Stimulated activated CD8-positive, alpha-beta memory T cell treated with anti-CD3 and anti-CD28 coated beads, Interleukin-15, amount 100 ng/mL, for 48 hours (primary cell): ENCODE measurements at places on chromosomes 12 and 14.
A peak's percentile ranks its signal among the peaks of the same experiment; 100 is the strongest.

- no peak for DNase-seq
These were observed 23.4 kb upstream of the GLIPR1 start for GRCh38 chr12:75457191-75457590.

GRCh38 chr12:19482551-19483109, 43.3 kb downstream of the AEBP2 start:
- peak; percentile 71 for DNase-seq

- no peak for DNase-seq
These were observed 90.4 kb upstream of the OTX2 start for GRCh38 chr14:56900726-56901125.

- DNase-seq, result no peak
These were observed 12.9 kb downstream of the PHLDA1 start for GRCh38 chr12:76018672-76019071.

DNA sequence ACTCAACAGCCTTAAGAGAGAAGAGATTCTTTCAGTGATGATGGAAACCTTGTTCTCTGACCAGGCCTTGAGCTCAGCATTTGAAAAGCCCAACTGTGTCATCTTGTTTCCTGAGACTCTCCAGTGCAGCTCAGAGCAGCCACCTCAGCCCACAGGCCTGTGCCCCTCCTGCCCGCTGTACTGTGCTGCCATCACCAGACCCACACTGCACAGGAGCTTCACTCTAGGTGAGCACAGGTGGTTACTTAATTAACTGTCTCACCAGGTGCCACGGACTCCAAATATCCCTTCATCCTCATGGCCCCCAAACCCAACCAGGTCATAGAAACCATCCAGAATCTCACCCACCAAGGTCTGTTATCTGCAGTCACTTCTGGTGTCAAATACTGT, 51.3 kb downstream of the JAG2 start:
- no peak for DNase-seq

- DNase-seq, result no peak
These were observed 67.8 kb downstream of the AKAP6 start for GRCh38 chr14:32396885-32397284.

DNA sequence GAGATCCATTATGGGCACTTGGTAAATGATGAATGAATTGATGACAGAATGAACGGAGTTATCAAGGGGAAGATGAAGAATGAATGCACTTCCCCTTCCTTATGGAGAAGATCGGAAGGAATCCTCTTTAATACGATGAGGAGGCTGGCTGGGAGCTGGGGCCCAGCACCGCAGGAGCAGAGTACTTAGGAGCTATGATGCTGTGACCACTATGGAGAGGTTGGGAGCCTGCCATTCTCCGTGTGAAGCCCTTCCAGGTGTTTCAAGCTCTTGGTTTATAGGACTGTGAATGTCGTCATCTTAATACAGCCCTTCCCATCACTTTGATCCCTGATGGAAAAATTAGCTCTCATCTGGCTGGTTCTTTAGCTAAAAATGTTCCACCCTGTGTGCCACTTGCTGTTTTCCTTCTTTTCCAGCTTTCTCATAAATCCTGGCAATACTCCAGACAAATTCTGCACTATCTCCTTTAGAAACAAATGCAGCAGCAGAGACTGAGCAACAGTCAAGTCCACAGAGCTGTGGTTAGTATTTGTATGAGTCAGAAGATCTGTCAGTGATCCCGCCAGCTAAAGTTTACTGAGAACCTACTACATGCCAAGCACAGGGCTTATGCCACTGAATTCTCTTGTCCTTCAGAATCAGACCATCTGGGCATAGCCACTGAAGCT, 263.1 kb upstream of the CRY1 start:
- DNase-seq, result no peak

GRCh38 chr12:103326190-103326589, 169.6 kb downstream of the C12orf42 start:
- DNase-seq, result no peak

DNA sequence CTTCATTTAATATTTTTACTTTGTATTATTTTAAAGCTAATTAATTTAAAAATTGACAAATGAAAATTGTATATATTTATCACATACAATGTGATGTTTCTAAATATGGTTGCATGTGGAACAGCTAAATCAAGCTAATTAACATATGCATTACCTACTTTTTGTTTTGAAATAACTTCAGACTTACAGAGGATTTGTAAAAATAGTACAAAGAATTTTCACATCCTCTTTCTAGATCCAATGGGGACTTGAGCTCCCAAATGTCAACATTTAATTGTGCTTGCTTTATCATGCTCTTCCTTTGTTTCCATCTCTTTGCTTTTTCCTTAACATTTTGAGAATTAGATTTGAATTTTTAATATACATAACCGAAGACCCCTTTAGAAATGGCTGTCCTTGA, 6.6 kb downstream of the DCD start:
- DNase-seq, result no peak

- no peak for DNase-seq
These were observed 62.9 kb upstream of the EEA1 start for GRCh38 chr12:92992041-92992440.

DNA sequence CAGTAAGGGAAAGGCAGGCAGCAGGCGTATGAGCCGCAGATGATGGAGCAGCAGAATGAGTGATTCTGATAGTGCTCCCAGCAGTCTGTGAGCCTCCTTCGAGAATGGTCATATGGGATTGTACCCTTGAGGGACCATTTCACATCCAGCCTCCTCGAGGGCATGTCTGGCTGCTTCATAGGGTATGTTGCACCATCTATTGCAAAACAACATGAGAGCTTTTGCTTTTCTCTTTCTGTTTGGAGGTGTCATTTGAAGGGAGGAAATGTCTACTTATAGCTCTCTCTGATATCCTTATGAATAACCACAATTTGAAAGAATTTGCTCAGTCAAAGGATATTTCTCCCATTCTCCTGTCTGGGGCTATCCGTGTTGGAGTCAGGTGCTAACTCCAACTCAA, 172.8 kb downstream of the TMEM132C start:
- no peak for DNase-seq

DNA sequence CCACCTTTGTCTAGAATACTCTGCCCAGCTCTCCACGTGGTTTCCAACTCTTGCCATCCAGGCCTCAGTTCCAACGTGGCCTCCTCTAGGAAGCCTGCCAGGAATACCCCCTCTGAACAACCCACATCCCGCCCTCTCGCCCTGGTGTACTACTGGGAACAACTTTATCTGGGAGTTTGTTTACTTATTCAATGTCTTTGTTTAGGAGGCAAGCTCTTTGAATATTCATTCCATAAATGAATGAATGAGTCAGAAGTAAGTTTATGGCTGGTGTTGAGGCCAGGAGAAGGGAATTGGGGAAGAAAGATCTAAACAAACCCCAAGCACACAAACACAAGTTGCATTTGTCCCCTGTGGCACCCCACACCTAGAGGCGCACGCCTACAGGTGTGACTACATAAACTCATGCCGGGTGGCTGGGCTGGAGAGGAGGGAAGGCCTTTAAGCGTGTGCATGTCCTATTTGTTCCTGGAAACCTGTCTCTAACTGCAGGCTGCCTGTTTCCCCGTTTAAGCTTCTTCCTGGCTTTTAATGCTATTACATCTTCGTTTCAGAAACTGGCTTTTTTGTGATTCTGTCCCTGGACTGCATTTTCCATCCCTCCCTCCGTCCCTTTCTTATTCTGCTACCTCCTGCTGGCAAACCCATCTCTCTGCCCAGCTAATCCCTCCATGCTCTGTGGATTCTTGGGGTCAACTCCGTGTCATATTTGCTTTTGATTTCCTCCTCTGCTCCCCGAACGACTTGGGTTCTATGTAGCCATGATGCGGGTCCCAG, 57.9 kb downstream of the FZD10 start:
- DNase-seq, result no peak

DNA sequence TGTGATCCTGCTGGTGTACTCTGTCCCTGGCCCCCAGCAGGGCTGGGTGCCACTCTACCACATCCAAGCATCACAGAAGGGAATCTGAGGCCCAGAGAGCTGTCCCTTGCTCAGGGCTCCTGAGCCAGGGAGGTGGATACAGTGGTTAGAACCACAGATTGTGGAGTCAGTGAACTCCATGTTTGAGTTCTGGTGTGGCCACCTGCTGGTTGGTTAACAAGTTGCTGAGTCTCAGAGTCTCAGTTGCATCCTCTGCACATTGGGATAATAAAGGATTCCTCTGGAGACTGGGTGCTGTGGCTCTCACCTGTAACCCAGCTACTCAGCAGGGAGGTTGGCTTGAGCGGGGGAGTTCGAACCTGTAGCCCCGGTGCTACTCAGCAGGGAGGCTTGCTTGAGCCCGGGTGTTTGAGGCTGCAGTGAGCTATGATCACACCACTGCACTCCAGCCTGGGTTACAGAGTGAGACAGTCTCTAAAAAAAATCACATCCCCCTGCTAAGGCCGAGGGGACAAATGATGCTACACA, 39.4 kb downstream of the MVK start:
- no peak for DNase-seq

- no peak for DNase-seq
These were observed 249.0 kb downstream of the AACS start for GRCh38 chr12:125314051-125314755.

DNA sequence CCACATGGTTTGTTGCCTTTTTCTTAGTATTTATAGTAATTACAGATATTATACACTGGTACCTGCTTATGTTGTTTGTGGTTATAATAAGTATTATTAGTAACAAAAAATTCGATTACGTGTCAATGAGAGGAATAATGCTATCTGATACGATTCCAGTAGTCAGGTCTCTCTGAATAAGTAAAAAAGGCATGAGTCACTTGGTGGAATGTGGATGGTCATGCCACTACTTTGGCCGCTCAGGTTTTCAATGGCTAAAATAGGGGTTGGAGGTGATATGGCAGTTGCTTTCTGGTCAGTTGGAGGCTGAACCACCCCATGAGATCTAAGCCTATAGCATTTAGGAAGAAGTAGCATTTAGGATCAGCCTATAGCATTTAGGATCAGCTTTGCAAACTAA, 255.9 kb downstream of the NPAS3 start:
- DNase-seq, result no peak

GRCh38 chr14:23099212-23099861, 4.0 kb downstream of the C14orf119 start:
- no peak for DNase-seq

DNA sequence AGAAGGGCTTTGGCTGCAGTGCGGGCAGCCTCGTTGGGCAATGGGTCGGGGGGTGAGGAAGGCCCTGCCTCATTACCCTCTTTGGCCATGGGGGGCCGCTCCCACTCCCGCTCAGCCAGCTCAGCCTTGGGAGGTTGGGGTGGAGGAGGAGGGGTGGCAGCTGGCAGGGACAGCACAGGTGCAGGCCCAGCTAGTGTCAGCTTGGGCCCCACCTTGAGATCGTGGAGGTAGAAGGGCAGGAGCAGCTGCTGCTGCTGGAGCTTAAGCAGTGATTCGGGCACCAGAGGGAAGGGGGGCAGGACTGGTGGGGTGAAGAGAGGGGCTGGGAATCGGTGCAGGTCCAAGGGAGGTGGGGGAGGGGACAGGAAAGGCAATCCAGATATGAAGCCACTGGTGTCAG, 26.0 kb downstream of the ZFHX2 start:
- DNase-seq, result no peak

DNA sequence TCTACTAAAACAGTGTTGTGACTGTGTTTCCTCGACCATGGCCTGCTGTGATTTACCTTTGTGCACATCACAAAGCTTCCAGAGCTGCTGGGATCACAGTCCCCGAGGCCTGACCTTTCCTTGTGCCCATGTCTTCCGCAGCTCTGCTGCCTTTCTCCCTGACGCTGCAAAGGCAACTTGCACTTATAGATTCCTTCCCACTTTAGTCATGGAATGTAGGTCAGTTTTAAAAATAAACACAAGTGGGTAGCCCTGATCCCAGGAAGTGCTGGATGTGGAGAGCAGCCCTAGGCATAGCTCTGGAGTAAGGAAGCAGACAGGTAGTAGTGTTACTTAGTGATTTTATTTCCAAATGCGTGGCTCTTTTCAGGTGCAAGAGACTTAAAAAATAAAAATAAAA, 825.7 kb downstream of the AACS start:
- DNase-seq, result no peak
